CD4-positive, alpha-beta T cell treated with Interleukin-17A for 4 hours (primary cell): ENCODE measurements at places on chromosomes 1 and 21.

- no peak for DNase-seq
Measured at GRCh38 chr1:114344656-114345055, 166.3 kb downstream of the TRIM33 start.

DNA sequence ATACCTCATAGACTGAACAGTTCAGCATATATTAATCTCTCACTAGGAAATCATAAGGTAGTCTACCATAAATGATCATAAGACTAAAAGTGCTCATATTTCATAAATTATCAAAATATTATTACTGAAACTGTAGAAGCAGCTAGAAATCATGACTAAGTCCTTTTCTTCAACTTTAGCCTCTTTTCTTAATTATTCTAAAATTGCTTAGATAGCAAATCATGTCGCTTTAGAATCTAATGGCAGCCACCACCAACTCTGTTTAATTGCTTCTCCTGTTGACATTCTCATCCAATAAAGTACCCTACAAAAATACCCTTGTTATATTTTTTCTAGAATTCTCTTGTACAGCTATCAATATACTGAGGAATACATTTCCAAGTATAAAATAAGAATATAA is 102.9 kb downstream of the DENND1B start:
- DNase-seq = no peak

DNA sequence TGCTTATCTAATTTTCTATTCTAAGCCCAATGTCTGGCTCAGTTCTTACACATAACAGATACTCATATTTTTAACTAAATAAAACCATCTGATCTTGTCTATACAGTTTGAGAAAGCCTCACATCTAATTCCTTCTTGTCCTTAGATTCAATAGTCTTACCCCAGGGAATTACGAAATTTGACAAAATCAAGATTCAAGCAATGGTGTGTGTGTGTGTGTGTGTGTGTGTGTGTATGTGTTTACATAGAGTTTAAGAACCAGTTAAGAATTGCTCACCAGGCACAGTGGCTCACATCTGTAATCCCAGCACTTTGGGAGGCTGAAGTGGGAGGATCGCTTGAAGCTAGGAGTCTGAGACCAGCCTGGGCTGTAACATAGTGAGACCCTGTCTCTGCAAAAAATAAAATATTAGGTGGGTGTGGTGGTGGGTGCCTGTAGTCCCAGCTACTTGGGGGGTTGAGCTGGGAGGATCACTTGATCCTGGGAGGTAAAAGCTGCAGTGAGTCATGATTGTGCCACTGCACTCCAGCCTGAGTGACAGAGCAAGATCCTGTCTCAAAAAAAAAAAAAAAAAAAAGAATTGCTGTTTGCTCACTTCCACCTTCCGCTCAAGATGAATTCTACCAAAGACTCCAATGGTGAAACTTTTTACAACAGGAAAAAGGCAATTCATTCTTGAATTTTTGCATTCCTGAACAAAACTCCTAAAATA is 6.2 kb downstream of the WDR64 start:
- DNase-seq = no peak

GRCh38 chr1:78333502-78333901 is 157.3 kb upstream of the PTGFR start:
- DNase-seq = no peak

GRCh38 chr1:167156466-167156865 is 62.6 kb downstream of the STYXL2 start:
- no peak for DNase-seq

- no peak for DNase-seq
Measured at GRCh38 chr1:40350391-40350790, 23.1 kb upstream of the SMAP2 start.

DNA sequence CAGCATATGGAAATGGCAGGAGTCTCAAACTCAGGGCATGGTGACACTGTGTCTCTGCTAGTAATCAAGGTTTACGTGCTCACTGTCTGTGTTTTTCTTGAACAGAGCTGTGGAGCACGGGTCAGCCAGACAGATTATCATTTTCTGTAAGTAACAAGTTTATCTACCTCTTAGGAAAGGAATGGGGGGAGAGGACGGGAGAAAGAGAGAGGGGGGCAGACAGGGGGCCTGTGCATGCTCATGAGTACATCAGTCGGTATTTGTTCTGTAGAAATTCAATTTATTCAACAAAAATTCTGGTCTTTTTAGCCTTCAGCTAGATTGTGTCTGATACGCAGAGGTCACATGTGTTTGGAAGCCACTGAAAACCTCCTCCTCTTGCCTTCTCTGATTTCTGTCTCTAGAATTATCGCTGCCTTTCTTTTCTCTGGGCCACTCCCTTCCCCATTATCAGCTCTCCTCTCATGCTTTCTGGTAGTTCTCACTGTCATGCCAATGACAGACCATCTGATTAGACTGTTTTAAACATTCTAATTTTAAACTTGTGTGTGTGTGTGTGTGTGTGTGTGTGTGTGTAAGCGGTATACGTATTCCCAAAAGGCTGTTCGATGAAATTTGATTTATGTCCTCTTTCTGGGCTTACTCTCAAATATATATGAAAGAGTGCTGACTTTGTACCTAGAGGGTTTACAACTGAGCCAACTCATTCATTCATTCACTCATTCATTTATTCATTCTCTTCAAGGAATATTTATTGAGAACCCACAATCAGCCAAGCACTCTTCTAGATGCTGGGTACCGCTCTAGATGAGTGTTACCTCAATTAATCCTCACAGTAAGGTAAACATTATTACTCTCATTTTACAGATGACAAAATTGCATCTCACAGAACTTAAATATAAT is 636.9 kb downstream of the KIF26B start:
- DNase-seq = no peak

DNA sequence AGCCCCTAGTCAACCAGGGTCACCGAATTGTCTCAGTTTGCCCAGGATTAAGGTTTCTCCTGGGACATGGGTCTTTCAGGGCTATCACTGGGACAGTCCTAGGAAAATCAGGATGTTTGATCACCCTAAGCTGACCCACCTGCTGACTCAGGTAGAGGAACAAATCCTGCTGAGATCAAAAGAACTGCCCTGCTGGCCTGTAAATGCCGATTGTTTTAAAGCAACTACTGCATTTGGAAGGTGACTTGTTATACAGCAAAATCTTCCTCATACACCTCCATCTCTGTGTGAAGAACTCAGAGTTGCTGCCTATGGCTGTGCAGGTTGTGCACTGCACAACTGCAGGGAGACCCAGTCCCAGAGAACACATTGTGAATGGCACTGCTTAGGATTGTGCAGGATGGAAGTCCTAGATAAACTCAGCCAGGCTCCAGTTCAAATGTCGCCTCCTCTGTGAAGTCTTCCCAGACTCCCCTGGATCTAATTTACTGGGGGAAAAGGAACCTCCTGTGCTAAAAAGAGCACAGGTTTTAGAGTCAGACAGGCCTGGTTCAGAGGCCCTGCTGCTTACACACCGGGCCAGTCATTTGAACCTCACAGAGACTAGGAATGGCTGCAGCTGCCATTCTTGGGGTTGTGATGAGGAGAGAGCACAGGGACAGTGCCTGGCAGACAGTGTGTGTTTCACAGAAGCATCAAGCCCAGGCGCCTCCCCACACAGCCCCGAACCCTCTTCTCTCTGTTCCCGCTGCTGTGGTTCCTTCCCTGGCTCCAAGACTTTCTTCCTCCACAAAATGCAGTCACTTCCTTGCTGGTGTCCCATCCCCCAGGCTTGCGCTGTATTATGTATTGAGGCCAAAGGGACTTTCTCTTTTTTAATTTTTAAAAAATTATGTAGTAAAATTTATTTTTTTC is 23.2 kb upstream of the LRP8 start:
- no peak for DNase-seq

DNA sequence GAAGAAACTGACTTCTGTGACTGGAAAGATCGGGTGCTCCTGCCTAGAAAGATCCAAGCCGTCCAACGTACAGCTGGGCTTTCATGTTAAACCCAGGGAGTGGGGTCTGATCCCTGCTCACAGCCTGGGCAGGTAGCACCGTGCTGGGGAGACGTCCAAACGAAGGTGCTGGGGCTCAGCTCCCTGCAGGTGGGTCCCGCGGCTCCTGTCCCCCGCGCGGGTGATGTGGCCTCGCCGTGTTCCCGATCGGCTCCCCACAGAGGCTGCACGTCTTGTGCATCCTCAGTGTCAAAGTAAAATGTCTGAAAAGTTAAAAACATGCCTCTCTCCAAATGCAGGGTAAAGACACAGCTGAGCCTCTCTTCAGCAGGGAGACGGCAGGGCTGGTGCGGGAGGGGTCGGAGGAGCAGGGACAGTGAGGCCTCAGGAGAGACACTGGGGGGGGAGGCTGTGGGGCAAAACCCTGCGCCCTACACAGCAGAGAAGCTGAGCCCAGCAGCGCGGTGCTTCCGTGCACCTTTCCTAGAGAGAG is 40.1 kb upstream of the COL6A2 start:
- no peak for DNase-seq

DNA sequence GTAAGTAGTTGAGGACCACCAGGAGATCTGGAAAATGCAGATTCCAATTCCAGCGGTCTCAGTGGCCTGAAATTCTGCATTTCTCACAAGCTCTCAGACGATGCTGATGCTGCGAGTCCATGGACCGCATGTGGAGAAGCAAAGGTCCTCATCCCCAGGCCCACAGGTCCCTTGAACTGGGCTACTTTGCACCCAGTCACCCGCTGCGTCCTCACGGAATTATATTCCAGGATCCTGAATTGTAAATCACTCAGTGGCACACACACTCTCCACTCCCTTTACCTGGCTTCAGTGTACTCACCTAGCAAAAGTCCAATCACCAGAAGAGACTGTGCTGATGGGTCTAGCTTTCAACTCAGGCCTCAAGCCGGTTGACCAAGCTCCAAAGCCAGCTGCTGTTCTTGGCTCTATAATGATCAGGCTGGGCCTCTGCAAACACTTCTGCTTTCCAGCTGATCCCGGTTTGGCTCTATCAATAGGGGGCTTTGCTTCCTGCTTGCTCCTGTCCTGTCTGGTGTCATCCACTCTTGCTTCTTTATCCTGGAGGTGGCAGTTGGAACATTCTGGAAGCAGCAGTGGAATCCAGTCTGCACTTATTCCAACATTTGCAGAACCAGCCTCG is 904 bp upstream of the RPL22 start:
- DNase-seq = no peak

GRCh38 chr1:111570781-111571181 is 48.8 kb upstream of the RAP1A start:
- peak; percentile 53 for DNase-seq

- DNase-seq = no peak
Measured at GRCh38 chr1:112389689-112390088, 6.3 kb upstream of the CTTNBP2NL start.

DNA sequence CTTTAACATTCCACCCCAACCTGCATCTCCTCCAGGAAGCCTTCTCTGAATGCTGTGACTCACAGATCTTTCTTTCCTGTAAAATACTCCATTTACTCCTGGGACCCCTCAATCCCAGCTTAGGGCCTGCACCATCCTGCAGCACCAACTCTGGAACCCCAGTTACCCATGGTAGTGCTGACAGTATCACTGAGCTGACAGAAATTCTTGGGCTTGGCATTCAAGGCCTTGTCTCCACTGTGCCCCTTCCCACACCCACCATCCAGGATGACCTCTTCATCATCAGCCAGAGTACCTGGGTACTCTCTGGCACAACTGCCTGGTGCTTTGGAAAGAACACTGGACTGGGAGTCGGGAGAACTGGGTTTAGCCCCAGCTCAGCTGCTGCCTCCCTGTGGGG is 8.3 kb downstream of the CYB5RL start:
- DNase-seq = no peak

DNA sequence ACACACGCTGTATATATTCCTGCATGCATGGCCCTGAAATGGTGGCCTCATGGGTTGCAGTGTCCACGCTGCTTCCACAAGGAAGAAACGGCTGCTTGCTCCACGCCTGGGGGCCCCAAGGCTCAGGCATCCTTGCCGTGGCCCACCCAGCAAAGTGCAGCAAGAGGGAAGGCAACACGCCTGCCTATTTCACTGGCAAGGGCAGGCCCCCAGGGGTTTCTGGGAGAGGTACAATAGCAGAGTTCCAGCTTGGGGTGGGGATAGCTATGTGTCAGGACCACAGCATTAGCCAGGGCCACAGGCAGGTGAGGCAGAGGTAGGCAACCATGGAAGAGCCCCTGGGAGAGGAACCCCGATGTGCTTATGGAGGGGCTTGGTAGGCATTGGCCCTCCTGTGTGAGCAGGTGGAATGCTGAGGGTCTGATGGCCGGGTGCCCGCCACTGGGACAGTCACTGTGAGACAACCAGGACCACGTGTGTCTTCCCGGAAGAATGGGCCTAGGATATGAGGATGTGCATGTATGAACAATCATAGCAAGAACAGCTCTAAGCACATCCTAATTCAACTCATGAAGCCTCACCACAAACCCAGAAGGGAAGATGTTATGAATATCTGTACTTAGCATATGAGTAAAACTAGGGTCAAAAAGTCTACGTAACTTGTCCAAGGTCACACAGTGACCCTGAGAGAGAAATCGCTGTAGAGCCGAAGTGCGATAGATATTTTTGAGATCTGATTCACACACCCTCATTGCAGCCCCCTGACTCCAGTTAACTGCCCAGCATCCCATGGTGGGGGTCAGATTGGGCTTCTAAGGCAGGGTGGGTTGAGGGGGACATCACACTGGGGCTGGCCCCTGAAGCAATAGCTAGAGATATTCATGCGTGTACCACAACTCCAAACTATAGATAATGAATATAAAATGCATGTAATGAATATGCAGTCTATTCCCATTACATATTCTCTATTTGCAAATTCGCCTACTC is 11.8 kb downstream of the TFF2 start:
- DNase-seq = no peak

GRCh38 chr1:48947761-48948537 is 171.3 kb upstream of the BEND5 start:
- DNase-seq = no peak

DNA sequence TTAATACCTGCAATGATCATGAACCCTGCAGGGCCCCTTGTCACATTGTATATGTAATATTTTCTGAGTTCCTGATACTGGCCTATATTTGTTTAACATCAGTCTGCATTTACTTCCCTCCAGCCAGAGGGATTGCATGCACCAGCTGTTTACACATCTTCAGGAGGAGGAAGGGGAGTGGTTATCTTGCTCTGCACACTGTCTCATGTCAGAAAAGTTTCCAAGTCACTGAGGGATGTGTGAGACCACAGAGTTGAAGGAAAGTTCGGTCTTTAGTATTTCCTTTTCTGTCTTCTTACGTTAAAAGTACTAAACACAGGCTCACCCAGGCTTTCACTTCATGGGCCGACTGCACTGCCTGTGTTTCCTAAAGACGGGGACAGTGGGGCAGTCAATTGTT is 574.1 kb downstream of the LMO4 start:
- DNase-seq = no peak

DNA sequence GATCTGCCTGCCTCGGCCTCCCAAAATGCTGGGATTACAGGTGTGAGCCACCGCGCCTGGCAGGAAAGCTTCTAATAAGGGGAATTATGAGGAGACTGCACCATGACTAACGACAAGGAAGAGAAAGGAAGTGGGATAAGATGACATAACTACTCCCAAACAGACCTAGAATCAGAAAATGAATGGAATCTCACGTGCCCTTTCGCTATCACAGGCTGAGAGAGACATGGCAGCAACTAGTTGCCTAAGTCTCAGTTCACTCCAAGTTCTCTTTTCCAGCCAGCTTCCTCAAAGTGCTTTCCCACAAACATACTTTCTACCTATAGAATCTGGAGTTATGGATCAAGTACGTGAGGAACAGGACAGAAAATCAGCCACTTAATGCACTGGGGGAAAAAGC is 2.0 kb downstream of the PI4KB start:
- no peak for DNase-seq

GRCh38 chr1:30324251-30325084 is 398.9 kb downstream of the MATN1 start:
- no peak for DNase-seq

GRCh38 chr21:41369920-41370839 is 8.4 kb downstream of the MX2 start:
- peak; percentile 73 for DNase-seq

- DNase-seq = no peak
Measured at GRCh38 chr1:216346526-216346925, 76.7 kb downstream of the USH2A start.
